Neural crest cell (in vitro differentiated cells): ENCODE measurements at places on chromosomes 2 and 18.
A peak's percentile ranks its signal among the peaks of the same experiment; 100 is the strongest.

DNA sequence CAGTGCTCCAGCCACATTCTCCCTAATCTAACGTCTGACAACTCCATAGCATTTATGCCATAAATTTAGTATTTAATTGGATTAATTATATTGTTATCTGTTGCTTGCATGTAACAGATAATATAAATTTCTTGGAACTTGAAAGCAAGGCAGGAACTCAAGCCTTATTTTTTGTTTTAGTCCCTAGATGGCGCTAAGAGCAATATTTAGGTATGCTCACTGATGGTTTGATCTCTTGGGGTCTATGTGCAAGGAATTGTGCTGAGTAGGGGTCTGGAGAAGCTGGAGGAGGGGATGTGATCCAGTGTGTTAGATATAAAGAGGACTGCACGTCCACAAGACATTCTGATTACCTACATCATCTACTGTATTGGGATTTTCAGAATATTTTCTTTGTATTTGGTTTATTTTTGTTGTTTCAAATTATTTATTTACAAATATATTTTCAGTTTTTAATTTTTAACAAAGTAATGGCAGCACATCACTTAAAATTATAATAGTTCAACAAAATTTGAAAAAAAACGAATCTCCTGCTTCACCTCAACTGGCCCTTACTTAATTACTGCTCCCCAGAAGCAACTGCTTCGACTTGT is 32.8 kb downstream of the KATNAL2 start:
- no peak for DNase-seq

DNA sequence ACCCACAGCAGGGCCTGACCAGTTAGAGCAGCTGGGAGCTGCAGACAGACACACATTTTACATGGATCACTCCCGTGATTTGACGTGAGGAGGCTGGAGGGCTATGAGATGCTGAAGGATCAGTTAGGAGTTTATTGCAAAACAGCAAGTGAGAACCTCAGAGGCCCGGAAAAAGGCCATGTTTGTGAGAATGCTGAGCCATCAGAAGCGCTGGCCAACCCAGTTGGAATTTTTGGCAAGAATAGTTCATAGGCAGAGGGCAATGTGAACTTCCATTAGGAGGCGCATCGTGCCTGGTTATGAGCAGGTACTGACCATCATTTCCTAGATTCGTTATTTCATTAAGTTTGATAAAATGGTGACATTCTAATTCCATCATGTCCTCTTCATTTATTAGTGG is 23.3 kb upstream of the LMAN1 start:
- no peak for DNase-seq

GRCh38 chr2:223032187-223033142 is 19.5 kb upstream of the KCNE4 start:
- DNase-seq = no peak

DNA sequence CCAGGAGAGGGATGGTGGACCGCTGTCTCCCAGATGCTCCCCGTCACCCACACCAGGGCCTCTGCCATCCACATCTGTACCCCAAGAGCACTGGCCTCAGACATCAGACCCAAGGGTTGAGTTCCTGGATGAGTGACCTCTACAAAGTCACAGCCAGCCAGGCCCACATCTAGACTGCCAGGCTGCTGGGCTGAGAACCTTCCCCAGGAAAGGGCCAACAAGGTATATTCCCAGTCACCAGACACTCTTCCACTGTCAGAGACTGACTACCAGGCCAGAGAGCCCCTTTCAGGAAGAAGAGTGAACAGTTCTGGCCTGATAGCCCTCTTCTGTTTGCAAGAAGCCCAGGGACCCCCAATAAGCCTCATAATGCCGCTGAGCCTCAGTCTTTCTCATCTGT is 44.3 kb downstream of the C1QL2 start:
- DNase-seq = no peak

DNA sequence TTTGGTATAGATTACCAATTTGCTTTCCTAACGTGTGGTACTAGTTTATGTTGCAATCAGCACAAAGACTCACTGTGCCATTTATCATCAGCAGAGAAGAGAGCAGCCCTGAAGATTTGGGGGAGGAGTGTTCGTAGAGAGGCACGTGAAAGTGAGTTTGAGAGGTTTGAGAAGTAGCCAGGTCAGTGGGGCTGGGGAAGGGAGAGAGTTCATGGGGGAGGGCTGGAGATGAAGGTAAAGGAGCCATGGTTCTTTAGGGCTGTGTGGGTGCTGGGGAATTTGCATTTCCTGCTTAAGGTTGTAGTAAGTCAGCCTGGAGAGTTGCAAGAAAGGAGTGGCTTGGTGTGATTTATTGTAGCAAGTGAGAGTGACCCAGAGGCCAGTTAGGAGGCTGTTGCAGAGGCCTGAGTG is 172.1 kb downstream of the NEDD4L start:
- no peak for DNase-seq

DNA sequence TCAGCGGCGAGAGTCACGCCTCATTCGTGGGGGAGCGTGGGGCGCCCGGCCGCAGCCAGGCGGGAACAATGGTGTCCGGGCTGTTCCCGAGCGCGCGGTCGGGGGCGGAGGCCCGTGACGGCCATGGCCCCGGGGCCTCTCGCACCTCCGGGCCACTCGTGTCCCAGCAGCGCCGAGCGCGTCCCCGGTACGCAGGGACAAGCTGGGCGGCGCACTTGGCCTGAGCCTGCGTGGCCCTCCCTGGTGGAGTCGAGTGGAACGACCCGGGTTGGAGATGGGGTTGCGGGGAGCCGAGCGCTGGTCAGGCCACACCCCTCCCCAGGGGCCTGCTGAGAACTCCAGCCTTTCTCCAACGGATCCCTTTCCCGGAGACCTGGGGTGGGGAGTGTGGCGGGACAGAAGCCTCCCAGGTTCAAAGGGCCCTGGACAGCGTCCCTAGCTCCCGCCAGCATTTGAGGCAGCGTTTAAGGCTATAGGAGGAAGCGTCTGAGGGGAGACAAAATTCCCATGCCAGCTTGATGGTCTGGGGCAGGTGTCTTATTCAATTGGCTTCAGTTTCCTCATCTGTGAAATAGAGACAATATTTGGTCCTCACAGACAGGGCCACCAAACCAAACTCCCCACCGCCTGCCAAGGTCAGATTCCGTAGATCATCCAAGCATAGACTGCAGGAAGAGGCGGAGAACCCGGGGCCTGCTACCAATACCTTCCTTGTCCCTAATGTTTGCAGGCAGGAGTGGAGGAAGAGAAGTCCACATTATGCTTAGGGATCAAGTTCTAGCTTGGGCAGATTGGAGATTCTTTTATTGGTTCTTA is 553 bp downstream of the CNDP2 start:
- DNase-seq = peak; percentile 53

DNA sequence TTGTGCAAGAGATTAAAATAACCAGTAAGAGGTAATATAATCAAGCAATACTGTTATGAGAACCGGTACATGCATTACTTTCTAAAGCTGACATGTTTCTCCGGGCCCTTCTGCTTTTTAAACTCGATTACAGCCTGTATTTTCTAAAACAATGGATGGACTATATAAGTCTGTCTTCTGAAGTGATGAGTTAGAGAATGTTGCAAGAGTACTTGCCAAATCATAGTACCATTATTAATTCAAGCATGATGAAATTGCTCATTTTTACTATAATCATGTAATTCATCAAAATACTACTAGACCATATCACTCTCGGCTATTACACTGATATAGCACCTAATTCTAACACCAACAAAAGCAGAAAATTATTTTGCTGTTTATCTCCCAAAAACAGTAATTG is 1240.3 kb upstream of the ACVR2A start:
- no peak for DNase-seq

DNA sequence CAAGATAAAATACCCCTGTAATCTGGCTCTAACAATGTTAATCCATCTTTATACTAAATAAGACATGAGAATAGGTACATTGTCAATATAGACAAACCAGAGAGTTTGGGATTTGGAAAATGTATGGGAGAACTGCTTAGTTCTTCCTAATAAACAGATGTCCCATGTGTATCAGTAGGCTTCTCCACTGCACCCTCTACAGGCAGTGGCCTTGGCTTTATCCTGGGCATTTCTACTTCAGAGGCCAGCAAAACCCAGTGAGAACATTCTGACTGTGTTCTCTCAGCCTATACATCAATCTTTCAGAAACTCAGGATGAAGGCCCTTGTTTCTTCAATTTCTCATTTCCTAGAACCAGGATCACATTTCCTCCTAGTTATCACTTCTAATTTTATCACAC is 1167.5 kb upstream of the ACVR2A start:
- no peak for DNase-seq

- DNase-seq = no peak
These were observed 79.7 kb downstream of the ZDBF2 start for GRCh38 chr2:206354129-206354528.

DNA sequence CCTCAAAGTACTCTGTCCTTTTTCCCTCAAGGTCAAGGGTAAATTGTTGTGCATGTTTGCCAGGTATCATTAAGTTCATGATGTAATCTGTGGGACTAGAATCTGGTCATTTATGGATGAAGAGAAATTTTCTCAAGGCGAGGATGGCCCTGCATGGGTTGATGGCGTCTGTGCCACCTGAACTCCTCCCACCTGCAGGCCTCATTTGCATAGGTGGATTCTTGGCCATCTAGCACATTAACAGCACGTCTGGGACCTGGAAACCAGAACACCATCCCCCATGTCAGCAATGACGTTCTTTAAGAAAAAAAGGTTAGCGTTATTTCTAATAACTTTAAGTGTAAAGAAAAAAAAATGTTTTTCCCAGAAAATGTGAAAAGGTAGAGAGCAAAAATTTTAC is 145.8 kb downstream of the ESCO1 start:
- DNase-seq = no peak
